ENCODE measurements at places on chromosomes 6 and 20.

- peak; percentile 52 for DNase-seq
These were observed 69.7 kb downstream of the DTD1 start for GRCh38 chr20:18657575-18657974.

- DNase-seq = no peak
These were observed 237.6 kb downstream of the QKI start for GRCh38 chr6:163651915-163652668.

DNA sequence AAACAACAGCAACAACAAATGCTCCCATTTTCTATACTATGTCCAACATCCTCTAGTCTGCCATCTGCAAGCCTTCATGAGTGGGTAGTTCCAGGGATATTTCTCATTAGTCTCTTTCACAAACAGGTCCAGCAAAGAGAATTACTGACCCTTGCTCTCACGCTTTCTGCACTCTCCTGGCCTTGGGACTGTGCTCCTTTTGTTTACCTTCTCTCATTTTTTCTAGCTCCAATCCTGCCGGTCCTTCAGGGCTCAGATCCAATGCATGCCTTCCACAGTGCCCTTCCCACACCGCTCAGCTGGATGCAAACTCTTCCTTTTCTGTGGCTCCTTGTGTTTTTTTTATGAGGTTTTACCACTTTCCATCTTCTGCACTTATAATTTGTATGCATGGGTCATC lies 47.2 kb downstream of the ADTRP start:
- DNase-seq = peak; percentile 18

GRCh38 chr6:1325461-1326309 lies 13.8 kb downstream of the FOXQ1 start:
- peak; percentile 85 for DNase-seq

GRCh38 chr20:53839423-53840176 lies 230.8 kb downstream of the BCAS1 start:
- no peak for DNase-seq

DNA sequence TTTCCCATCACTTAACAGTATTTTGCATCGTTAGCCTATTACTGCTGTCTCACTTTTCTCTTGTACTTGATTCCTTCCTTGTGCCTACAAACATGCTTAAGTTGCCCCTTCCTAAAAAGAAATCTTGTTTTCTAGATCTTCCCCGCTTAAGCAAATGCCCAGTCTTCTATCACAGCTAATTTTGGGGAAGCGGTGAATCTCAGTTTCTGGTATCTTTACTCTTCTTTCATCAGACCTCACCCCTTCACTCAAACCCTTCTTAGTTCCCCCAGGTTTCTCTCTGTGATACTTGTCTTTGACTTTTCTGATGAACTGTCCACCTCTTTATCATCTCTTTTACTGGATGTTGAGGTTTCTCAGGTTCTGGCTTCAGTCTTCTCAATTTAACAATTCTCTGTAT lies 14.2 kb downstream of the VAPB start:
- no peak for DNase-seq

- DNase-seq = no peak
These were observed 109.6 kb downstream of the SLC22A3 start for GRCh38 chr6:160457823-160458222.

- no peak for DNase-seq
These were observed 66.5 kb downstream of the ESF1 start for GRCh38 chr20:13718171-13718570.

GRCh38 chr6:144588697-144589325 lies 303.7 kb downstream of the UTRN start:
- no peak for DNase-seq

GRCh38 chr6:169527306-169527705 lies 174.5 kb downstream of the WDR27 start:
- peak; percentile 34 for DNase-seq

- no peak for DNase-seq
These were observed 20.4 kb downstream of the AFDN start for GRCh38 chr6:167846997-167847606.

- DNase-seq = no peak
These were observed 197.6 kb upstream of the THBS2 start for GRCh38 chr6:169451065-169451838.

DNA sequence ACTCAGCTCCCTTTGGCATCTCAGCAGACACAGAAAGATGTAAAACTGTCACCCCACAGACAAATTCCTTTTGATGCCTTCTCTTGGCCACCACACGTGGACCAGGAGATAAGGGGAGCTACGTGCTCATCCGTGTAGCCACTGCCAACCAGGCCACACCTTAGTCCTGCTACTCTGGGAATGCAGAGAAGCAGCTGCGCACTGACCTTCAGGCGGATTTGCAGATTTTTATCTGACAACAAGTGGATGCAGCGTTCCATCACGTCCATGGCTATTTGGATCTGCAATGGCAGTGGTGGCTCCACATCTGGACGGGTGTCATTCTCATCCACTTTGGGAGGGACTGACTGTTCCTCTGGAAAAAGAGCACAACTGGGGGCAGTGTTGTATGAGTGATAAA lies 30.8 kb downstream of the TTI1 start:
- no peak for DNase-seq

GRCh38 chr6:20711518-20711917 lies 177.3 kb downstream of the CDKAL1 start:
- DNase-seq = no peak

DNA sequence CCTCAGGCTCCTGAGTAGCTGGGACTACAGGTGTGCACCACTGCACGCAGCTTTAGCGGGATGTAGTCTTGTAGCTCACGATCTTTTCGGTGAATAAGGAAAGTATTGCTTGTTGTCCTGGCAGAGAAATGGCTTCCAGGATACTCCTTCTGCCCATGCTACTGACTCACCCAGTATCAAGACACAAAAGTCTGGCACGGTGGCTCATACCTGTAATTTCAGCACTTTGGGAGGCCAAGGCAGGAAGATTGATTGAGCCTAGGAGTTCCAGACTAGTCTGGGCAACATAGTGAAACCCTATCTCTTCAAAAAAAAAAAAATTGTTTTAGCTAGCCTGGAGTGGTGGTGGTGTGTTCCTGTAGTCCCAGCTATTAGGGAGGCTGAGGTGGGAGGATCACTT lies 40.9 kb upstream of the B4GALT5 start:
- DNase-seq = no peak

DNA sequence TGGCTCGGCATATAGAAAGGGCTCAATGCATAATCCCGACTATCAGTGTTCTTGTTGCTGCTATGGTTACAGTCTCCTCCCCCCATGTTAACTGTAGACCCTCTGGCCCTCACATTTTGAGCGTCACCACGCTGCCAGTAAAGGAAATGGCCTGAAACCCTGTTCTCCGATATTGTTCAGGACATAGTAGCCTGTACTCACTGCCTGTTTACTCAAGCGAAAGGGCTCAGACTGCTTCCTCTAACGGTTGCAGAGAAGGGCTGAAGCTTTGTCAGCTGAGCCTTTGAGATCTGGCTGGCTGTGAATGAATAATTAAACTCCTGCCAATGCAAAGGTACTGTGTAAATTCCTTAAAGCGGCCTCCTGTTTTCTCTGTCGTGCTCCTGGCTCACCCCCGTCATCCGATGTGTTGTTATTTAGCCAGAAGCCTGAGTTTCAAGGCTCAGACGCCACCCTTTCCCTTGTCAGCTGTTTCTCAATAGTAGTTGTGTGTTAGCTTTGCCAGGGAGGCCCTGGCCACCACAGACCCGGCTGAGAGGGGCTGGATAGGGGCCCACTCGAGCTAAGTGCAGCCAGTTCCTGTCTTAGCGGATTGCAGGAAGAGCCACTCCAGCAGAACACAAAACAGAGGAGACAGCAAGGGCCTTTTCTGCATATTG lies 31.2 kb upstream of the RALGAPA2 start:
- no peak for DNase-seq

DNA sequence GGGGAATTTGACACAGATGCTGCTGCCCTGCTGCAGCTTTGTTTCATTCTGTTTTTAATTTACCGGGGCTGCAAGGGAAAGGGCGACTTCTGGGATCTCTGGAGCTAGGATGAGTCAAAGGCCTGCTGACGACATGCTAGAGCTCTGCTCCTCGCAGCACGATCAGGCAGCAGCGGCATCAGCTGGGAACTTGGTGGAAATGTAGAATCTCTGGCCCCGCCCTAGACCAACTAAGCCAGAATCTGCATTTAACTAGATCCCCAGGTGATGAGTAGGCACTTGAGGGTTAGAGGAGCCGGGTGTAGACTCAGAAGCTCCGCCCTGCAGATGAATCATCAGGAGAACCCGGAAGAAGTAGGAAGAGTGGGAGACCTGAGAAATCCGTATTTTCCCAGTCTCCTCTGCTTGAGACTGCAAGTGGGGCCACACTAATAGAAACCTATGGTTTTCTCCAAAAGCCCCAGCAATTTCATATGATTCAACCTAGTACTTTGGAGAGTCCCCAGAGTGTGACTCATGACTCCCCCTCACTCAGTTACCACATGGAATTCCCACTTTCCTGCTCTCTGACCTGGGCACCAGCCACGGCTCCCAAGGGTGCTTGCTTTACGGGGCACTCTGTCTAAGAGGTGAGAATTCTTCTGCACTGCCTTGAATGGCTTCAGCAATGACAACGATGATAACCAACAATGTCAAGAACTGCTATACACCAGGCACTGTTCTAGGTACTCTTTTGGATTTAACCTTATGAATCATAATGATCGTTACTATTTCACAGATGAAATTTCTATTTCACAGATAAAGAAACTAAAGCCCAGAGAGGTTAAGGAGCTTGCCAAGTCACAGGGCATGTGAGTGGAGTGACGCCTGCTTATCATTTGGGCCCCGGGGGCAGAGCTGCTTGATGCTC lies 18.1 kb downstream of the TUBB2B start:
- DNase-seq = peak; percentile 97

GRCh38 chr6:149888659-149889058 lies 9.3 kb downstream of the RAET1E start:
- DNase-seq = no peak

- DNase-seq = peak; percentile 95
These were observed 4.2 kb upstream of the CTSZ start for GRCh38 chr20:59010995-59011873.

DNA sequence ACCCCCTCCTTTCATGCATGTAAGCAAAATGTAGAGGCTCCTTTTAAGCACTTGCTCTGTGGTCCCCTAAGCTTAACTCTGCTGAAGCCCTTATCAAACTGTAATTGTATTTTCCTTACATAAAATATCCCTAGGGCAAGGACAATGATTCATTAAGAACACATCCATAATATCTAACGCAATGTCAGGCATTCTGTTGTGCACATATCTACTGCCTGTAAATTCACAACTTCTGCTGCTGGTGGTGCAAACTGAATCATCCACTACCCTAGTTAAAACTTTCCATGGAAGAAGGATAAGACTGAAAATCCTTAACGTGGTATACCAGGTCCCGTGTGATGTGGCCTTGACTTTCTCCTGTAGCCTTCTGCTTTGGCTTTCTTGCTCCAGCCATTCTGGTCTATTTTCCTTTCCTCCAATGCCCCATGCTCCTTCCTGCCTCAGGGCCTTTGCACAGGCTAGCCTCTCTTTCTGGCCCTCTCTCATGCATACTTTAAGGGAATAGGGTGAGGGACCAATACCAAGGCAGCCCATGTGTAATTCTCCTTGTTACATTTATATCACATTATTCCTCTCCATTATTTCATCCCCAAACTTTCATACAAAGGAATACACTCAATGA lies 113.6 kb upstream of the ZFP64 start:
- DNase-seq = peak; percentile 12

DNA sequence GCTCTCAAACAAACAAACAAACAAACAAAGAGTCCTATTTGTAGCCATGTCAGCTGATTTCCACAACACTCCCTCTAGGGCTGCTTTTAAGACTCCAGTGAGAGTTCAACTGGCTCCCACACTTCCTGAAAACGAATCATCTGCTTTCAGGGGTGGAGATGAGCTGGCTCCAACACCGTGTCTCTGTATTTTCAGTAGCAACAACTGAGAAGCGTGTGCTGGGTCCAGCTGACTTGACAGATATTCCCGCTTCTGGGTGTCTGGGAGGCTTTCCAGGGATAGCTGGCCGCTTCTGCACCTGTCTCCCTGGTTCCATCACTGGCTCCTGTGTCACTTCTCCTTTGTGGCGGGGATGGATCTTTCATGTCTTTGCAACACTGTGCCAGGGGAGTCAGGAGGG lies 272.5 kb upstream of the SOX4 start:
- DNase-seq = no peak

DNA sequence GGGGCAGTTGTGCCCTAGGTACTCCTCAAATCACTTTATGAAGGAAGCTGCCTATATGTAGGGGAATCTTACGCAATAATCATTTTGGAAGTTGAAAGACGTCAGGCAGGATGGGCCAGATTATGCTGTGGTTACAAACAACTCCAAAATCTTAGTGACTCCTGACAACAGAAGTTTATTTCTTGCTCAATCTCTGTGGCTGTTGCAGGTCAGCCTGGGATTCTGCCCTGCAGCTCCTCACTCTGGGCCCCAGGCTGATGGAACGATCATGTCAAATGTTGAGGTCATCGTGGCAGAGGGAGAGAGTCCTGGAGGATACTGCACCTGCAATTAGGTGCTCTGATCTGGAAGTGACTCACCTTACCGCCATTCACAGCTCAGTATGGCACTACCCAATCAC lies 88.4 kb downstream of the ZDHHC14 start:
- no peak for DNase-seq

GRCh38 chr6:121726596-121726995 lies 291.1 kb downstream of the GJA1 start:
- peak; percentile 79 for DNase-seq

DNA sequence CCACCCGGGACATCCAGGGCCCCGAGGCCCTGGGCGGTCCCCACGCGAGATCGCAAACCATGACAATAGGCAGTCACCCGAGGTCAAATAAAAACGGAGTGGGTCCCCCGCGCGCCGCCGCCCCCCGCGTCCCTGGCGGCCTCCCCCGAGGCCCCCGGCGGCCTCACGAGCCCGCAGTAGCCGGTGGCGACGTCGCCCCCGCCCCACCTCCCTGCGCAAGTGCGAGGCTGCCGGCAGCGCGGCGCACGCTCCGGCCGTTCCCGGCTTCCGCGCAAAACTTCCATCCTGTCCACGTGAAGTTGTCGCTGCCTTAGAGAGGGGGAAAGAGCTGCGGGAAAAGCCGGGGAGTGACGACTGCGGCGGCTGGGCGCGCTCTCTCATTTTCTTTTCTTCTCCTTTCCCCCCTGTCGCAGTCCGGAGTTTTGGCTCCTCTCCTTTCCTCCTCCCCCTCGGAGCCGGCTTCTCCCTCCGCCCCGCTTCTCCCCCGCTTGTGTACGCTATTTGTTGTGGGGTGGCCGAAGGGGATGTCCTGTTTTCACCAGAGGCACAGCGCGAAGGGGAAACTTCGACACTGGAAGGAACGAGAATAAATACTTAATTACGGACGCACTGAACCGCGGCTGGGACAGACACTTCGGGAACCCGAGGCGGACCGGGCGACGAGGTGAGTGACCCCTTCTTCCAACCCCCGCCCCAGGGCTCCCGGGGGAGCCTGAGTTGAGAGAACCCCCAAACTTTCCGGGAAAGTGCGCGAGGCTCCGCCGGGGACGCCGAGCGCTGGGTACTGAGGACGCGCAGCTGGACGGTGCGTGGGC lies at the start of gene EYA4:
Gene EYA4 (plus strand): TSS at position 272 of the 815 bp plus-strand sequence. CDS start 33,424 bp downstream, outside the sequence.
- peak; percentile 49 for DNase-seq

DNA sequence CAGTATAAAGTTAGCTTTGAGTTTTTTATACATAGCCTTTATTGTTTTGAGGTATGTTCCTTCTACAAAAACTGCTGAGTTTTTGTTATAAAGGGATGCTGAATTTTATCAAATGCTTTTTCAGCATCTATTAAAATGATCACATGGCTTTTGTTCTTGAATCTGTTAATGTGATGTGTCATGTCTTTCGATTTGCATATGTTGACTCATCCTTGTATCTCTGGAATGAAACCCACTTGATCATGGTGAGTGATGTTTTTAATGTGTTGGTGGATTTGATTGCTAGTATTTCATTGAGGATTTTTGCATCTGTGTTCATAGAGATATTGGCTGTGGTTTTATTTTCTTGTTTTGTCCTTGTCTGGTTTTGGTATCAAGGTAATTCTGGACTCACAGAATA lies 24.7 kb upstream of the BLCAP start:
- DNase-seq = peak; percentile 41
